ENCODE measurements at places on chromosomes 1 and 21.

GRCh38 chr1:175274368-175274767 is 81.8 kb upstream of the KIAA0040 start:
- DNase-seq: no peak

DNA sequence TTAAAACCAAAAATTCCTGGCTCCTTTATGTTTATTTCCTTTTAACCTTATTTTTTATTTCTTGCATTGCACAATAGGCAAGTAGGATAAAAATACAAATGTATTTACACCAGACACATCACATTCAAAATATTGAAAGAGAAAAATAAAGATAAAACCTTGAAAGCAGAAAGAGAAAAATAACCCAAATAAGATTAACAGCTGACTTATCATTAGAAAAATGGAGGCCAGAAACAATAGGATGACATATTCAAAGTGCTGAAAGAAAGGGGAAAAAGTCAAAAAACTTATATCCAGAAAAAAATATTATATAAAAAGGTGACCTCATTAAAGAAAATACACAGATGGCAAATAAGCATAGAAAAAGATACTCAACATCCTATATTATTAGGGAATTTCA is 459.4 kb downstream of the NUF2 start:
- no peak for DNase-seq

DNA sequence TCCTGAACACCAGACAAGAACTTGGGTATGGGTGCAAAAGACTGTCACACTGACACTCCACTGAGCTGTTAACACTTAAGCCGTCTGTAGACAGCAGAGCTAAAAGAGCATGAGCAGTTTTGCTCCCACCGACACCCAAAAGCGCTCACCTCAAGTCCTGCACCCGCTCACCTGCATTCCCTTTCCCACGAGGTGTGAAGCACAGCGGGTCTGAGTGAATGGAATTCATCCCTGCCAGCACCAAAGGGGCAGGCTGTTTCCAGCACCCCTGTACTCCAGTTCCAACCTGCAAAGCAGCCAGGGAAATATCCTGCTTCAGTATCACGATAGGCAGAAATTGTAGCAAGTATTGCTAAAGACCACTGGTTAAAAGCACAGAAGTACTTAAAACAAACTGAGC is 28.8 kb downstream of the KRTAP21-3 start:
- DNase-seq: no peak

- DNase-seq: no peak
Observed at GRCh38 chr1:35932158-35932636, 1.3 kb downstream of the AGO3 start.

DNA sequence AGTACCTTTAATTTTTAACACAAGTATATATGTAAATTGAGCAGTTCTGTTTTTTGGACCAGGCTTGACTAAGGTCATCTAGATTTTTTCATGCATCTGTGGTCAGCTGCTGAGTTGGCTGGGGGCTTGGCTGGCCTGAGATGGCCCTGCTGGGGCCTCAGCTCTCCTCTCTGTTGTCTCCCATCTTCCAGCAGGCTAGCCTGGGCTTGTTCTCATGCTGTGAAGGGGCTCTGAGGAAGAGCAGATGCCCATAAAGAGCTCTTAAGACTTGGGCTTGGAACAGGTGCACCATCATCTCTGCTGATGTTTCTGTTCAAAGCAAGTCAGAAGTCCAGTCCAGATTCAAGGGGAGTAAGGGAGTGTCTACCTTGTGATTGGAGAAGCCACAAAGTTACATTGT is 51.2 kb upstream of the TNR start:
- DNase-seq: no peak

- no peak for DNase-seq
Observed at GRCh38 chr1:11520531-11521233, 41.7 kb downstream of the DISP3 start.

- no peak for DNase-seq
Observed at GRCh38 chr1:166013232-166013631, 153.6 kb downstream of the FAM78B start.

- peak; percentile 24 for DNase-seq
Observed at GRCh38 chr1:156499194-156499841, 1.3 kb downstream of the MEF2D start.

GRCh38 chr21:36260030-36260787 is 59.8 kb upstream of the MORC3 start:
- peak; percentile 72 for DNase-seq

DNA sequence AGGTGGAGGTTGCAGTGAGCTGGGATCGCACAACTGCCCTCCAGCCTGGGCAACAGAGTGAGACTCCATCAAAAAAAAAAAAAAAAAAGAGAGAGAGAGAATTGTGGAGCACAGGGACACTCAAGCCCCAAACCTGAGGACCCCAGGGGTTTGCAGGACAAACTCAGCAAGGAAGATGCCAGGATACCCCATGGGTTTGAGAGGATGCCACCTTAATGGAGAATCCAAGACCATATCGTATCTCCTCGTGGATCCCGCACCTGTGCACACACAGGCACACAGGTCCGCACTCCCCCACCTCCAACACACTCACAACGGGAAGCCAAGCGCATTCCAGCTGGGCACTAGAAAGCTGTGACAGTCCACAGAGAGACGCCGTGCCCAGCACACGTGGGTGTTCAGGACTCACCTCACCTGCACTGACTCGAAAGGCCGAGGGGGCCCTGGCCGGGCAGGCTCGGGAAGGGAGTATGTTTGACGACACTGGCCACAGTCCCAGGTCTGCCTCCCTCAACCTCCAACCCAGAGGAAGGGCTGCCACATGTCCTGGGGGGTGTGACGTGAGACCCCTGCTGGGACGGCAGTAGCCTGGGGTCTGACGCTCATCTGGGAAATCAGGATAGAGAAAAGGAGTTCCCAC is 11.1 kb downstream of the CHD5 start:
- no peak for DNase-seq

DNA sequence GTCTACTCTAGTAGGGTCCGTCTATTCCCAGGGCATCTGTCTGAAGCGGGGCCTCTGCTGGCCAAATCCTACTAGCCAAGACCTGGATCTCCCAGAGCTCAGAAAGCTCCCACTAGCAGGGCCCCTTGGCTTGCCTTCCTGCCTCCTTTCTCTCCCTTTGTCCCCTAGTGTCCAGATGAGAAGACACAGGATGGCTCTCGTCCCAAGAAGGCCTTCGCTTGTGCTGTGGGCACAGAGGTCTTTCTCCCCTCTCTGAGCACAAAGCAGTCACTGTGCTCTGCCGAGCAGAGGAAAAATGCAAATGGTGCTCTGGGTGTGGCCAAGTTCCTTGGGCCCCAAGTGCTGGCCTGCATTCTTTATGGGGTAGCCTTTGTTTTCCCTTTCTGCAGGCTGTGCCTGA is 13.0 kb upstream of the GPR137B start:
- DNase-seq: no peak

GRCh38 chr1:93549811-93550210 is 101.9 kb downstream of the FNBP1L start:
- no peak for DNase-seq
